ENCODE measurements at places on chromosomes 1 and 21.

DNA sequence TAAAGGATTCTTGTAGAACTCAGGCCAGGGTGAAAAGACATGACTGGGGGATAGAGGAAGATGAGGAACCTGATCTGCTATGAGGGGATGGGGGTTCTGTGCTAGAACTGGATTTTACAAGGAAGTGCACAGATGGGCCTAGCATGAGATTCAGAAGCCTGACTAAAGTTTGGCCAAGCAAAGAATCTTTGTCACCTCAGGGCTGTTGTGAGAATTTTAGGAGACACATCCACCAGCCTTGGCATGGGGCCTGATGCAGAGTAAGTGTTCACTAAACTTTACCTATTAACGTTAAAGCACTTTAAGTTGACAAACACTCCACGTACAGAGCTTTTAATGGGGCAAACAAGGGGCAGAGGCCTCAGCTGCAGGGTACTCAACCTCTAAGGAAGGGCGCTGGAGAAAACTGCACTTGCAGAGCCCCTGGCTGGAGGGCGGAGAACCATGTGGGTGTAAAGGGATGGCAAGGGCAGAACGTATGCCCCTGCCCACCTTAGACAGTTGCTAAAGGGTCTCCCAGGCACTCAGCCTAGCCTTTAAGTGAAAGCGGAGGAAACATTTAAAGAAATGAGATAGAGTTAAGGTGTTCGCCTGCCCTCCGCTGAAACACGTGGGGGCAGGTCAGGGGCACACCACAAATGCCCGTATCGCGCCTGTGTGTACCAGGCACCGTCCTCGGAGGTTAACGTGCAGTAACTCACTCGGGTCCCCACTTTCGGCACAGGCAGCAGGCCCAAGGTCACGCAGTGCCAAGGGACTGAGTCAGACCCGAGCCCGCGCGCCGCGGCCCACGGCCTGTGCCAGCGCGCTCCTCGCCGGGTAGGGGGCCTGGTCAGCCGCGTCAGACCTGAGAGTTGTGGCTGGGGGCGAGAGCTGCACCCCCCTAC is 990 bp upstream of the MRPS6 start:
- peak overlapping the region; percentile 70 for H3K4me3 ChIP-seq
- H3K27me3 ChIP-seq: no peaks in the 10 kb centered on the region
- H3K4me1 ChIP-seq: peaks cover 34% of the 10 kb centered on the region
- peak; percentile 36 for DNase-seq
- peak overlapping the region; percentile 79 for H3K27ac ChIP-seq

GRCh38 chr1:172342584-172343239 is 77.8 kb upstream of the C1orf105 start:
- H3K27me3 ChIP-seq: no peaks in the 10 kb centered on the region
- H3K27ac ChIP-seq: no peak overlapping the region
- H3K4me3 ChIP-seq: no peak overlapping the region
- H3K4me1 ChIP-seq: peaks cover 62% of the 10 kb centered on the region

DNA sequence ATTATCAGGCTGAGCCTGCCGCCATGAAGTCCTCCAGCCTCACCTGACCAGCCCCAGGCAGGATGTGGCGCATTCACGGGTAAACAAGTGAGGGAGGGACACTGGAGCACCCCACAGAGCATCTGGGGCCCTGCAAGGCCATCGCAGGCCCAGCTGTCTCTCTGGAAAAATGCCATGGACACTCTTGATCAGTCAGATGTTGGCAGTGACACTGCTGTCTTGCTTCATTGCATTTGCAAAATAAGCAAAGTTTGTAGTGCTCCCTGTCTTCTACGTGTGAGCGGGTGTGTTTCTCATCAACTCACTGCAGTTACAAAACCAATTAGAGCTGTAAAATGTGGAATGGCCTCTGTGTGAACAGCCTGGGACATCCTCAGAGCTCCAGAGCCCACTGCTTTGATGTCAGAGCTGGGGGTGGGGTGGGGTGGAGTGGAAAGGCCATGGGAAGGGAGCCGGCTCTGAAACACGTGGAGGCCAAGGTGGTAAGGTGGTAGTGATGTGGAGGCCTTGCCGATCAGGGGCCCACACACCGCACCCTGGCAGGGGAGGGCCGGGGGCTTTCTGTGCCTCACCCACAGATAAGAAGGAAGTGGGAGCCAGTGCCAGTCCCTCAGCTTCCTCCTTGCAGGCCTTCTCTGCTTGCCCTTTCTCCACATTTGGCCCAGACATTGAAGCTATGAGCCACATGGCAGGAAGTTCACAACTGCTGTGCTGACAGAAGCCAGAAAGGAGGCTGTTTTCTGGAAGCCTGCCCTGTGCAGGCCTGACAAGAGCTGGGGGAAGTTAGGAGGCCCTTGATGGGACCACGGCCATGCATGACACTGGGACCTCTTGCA is 254.9 kb downstream of the RHOU start:
- no peak overlapping the region for H3K27ac ChIP-seq
- no peak overlapping the region for H3K4me3 ChIP-seq
- peaks cover 6% of the 10 kb centered on the region for H3K4me1 ChIP-seq
- no peaks in the 10 kb centered on the region for H3K27me3 ChIP-seq
- no peak for DNase-seq

DNA sequence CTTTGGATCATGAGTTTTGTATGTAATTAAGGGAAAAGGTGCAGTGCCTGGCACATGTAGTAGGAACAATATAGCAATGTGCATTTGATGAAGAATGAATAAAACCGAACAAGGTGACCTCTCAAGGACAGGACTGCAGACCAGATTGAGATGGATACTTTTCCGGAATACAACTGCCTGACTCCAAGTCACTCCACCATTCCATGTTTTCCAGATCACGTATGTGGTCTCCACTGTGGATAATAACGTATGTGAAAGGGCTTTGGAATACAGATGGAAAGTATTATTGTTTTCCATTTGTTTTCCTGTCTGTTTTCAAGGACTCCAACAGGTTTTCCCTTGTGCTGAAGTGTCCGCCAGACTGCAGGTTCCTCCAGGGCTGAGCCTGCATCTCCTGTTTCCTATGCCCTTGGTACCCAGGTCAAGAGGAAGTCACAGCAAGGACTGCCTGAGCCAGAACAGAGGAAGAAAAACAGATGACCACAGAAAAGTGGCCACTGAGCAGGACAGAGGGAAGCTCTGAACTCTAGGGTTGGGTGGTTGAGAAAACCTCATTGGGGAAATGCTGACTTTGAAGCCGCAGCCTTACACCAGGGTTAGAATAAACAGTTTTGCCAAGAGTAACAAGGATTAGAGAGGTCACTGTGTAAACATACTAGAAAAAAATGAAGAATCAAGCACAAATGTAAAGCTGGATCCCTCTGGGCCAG is 4.0 kb downstream of the CFAP45 start:
- H3K4me1 ChIP-seq: peaks cover 4% of the 10 kb centered on the region
- no peaks in the 10 kb centered on the region for H3K36me3 ChIP-seq
- H3K27ac ChIP-seq: no peak overlapping the region

DNA sequence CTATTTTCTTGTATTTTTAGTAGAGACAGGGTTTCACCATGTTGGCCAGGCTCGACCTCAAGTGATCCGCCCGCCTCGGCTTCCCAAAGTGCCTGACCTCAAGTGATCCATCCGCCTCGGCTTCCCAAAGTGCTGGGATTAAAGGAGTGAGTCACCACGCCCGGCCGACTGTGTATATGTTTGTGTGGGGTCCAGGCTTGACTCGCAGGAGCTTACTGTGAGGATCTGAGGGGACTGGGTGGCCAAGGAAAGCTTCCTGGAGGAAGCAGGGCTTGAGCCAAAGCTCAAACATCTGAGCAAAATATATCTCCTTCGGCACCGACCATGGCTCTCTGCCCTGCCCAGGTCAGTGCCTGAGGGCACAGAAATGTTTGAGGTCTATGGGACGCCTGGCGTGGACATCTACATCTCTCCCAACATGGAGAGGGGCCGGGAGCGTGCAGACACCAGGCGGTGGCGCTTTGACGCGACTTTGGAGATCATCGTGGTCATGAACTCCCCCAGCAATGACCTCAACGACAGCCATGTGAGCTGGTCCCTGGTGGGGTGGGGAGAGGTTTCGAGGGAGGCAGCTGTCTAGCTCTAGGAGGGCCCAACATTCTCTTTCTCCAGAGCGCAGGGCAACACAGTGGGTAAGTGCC is 10.5 kb downstream of the PADI3 start:
- no peak for DNase-seq
- H3K27me3 ChIP-seq: peaks cover 27% of the 10 kb centered on the region
- H3K36me3 ChIP-seq: no peaks in the 10 kb centered on the region
- H3K27ac ChIP-seq: no peak overlapping the region

GRCh38 chr1:52111492-52111891 is 30.4 kb upstream of the ZFYVE9 start:
- DNase-seq: no peak
- H3K36me3 ChIP-seq: no peaks in the 10 kb centered on the region
- H3K27me3 ChIP-seq: no peaks in the 10 kb centered on the region
- H3K4me3 ChIP-seq: no peak overlapping the region

DNA sequence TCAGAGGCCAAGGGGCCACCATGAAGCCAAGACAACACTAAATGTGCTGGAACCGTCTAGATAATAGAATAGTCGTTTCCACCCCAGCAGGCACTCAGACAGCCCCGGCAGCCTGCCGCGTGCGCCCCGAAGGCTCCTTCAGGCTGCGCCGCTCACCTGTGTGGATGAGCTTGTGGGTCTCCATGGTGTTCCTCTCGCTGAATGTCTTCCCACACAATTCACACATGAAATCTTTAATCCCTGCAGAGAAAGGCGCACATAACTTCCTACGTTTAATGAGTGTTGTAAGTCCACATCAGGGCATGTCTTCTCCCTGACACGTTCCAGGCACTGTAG is 43.7 kb upstream of the RIPK4 start:
- H3K27ac ChIP-seq: no peak overlapping the region
- no peak overlapping the region for H3K4me3 ChIP-seq
- H3K27me3 ChIP-seq: no peaks in the 10 kb centered on the region
- H3K36me3 ChIP-seq: peaks cover 78% of the 10 kb centered on the region
- DNase-seq: no peak

DNA sequence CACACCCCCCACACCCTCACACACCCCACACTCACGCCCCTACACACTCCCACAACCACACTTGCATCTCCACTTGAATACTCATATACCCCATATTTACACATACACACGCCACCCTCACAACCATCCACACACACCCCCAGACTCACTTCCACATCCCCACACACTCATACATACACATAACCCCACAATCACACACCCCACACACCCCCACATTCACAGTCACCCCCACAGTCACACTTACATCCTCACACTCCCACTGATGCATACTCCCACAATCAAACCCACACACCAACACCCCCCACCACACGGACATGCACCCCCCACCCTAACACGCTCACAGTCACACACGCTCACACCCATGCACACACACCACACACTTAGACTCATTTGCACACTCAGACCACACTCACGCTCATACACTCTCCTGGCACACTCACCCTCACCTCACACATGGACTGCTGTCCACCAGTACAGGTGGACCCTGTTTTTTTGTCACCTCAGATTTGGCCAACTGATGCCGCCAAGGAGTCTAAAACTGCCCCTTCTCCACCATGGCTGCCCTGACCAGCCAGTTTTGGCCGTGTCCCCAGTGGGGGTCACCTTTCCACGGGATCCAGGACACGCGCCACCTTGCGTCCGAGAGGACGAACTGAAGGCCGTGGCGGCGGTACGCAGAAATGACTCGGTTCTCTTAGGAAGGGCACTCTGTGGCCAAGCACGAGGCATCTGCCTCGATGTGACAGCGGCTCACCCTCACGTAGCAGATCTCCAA is 45.3 kb upstream of the EDN2 start:
- no peaks in the 10 kb centered on the region for H3K27me3 ChIP-seq
- H3K4me1 ChIP-seq: peaks cover 2% of the 10 kb centered on the region
- no peak overlapping the region for H3K4me3 ChIP-seq
- H3K36me3 ChIP-seq: peaks cover 44% of the 10 kb centered on the region
